Effector memory CD4-positive, alpha-beta T cell (primary cell): ENCODE measurements at places on chromosomes 2 and 18.

DNA sequence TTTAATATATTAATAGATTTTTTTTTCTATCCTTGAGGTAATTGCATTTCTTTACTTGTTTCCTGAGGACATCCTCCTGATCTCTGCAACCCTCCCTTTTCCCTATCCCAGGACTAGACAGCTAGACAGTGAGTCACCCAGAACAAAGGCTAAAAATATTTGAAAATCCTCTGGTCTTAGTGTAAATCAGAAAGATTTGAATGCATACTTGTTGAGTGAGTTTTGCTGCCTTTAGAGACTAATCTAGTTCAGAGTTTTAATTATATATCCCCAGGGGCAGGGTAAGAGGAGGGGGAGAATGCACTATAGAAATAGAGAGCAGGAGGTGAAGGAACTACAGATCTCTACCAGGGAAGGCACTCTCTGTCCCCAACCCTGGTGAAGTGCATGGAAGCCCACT is 202.3 kb upstream of the TCF4 start:
- DNase-seq = no peak

DNA sequence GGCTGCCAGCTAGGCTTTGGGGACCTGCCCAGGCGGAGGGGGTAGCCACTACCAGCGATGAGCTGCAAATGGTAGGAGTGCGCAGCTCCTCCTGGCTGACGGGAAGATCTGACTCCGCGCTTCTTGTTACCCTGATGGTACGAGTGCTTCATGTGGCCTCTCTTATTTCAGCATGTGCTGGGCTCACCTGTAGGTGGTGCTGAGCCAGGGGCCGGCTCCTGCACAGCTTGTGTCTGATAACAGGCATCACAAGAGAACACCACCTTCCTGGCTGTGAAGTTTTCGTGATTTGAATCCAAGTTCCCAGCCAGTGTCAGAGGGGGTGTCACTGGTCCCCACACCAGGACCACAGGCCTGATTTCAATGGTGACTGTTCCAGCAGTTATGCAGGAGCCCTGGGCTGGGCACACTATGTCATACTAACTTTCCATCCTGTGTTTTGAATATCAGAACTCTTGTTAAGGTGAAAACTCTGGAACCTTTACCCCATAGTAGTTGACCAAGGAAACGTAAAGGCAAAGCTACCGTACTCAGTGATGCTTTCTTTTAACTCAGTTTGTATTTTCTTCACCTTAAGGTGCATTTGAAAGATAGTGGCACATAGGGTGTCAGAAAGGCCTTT is 28.0 kb downstream of the APCDD1 start:
- DNase-seq = no peak

- DNase-seq = no peak
Observed at GRCh38 chr18:35378574-35378896, 1.4 kb upstream of the ZNF396 start.

GRCh38 chr2:152437276-152438108 is 102.5 kb downstream of the FMNL2 start:
- no peak for DNase-seq

DNA sequence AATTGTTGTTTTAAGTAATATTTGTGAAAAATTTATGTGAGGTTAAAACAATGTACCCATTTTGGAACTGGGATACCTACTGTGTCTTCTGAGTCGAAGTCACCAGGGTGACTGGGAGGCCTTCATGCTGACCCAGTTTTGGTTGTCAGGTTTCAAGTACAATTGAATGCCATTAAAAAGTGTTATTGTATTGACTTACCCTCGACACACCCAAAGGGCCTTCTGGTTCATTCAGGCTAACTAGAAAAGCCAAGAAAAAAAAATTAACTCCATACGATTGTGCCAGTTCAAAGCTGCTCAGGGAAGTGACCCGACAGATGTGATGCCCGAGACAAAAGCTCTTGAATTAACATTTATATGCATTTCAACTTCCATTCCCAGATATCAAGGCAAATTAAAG is 190.0 kb downstream of the ST6GAL2 start:
- no peak for DNase-seq

- no peak for DNase-seq
Observed at GRCh38 chr2:161223139-161223732, 63.0 kb downstream of the TANK start.

- DNase-seq = no peak
Observed at GRCh38 chr18:26511339-26512071, 36.8 kb downstream of the KCTD1 start.
